DMS53 (cell line): ENCODE measurements at places on chromosomes 5 and 9.

DNA sequence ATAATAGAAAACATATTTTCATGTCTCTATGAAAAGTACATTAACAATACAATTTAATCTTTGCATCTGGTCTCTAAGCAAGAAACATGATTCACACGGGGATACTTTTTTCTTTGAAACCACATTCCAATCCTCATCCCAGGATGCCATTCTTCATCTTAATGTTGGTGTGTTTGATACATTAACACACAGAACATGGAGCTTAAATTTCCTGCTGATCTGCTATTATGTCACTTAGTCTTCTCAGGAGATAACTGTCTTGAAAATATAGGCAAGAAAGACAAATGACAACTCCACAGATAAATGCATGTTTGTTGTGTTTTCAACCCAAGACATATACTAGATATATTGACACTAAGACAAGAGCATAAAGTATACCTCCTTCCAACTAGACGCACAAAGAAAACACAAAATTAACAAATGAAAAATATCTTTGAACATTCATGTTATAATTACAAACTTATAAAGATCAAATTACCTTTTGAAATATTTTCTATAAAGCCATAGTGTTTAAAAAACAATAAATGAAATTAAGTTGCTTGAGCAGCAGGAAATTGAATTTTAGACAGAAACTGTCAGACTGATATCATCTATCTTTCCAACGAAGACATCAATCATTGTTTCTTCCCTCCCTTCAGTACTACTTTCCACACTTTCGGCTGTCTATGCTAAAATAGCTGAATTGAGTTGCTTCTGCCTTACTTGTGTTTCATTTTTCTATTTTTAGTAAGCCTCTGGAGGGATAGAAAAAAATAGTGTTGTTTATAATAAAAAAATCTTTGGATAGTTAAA lies 1676.7 kb upstream of the CDH9 start:
- DNase-seq = no peak

DNA sequence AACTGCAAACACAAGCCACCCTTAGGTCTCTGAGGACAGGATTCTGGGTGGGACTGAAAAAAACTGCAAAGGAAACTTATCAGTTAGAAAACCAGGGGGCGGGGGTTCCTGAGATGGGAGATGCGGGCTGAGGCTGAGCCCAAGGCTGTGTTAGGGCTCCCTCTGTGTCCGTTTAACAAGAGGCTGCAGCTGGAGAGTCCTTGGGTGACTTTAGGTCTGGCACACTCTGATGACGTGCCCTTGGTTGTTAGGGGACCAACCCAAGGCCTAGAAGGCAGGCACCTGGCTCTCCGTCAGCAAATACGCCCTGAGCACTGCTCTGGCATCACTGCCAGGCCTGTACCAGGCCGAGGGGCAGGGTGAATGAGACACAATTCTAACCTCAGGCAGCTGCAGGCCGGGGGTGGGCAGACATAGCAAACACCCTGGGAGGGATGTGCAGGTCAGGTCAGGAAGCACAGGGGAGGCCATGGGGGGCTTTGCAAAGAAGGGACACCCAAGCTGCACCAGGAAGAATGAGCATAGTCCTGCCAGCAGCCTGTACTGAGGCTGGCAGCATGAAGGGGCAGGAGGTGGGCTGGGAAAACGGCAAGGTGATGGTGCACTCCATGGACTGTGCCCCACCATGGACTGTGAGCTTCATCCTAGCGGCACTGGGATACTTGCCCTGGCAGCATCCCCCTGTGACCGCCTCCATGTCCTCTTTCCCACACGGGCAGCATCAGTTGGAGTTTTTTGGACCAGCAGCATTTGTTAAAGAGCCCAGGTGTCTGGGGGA lies 137.9 kb downstream of the GABBR2 start:
- no peak for DNase-seq

DNA sequence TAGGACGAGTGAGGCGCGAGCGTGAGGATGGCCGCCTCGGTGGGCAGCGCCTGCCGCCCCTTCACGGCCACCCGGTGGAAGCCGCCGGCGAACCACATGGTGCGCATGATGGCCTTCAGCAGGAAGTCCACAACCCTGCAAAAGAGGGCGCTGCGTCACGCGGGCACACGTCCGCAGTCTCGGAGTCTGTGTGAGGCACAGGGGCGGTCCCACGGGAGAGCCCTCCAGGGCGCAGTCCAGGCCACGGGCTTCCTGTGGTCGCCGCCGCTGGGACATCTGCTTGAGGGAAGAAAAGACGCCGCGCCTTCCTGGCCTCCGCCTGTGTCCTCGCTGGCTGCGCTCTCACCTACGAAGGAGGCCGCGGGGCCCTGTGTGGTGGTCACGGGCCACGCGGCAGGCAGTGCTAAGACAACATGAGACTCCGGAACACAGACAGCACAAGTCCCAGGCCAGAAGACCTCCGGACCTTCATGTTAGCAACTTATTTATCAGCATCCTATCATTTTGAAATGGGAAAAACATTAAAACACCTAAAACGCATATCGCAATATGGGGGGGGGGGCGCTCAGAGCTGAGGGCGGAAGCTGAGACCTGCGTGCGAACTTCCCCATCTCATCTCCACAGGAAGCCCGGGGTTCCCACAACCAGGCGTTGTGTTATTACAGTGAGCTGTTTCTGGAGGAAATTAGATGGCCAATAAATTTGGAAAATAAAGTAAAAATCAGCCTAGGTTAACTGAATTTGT lies 28.8 kb downstream of the LPCAT1 start:
- DNase-seq = no peak

- DNase-seq = no peak
These were observed 60.6 kb downstream of the SLC1A3 start for GRCh38 chr5:36666986-36667385.

- no peak for DNase-seq
These were observed 11.0 kb downstream of the STC2 start for GRCh38 chr5:173317091-173317730.

- no peak for DNase-seq
These were observed 105.7 kb downstream of the LURAP1L start for GRCh38 chr9:12880406-12881015.

GRCh38 chr9:14960881-14961280 lies 50.7 kb upstream of the FREM1 start:
- DNase-seq = no peak

GRCh38 chr5:141822144-141822543 lies 56.1 kb downstream of the PCDH1 start:
- no peak for DNase-seq

DNA sequence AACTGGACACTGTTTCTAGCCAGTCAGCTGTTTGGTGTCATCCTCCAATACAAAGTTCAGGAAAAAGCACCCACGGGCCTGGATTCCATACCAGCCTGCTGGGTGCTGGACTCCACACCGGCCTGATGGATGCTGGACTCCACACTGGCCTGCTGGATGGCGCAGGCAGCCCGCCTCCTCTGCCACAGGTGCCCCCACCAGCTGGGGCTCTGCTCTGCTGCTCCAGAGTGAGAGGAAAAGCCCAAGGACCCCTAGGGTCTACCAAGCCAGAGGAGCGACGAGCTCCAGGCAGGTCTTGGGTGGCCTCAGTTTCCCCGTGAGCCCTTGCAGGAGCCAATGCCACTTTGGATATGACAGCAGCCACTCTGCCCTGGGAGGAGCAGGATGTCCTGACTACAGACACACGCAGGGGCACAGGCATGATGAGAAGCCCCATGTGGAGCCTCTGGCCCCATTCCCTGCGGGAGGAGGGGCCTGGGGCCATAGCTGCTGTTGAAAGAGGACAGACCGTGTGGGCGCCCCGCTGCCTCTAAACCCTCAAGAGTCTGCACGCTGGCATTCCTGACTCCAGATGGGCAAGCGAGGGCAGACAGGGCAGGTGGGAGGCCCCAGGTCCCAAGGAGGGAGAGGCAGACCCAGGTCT lies 141.6 kb downstream of the OLFM1 start:
- DNase-seq = no peak

GRCh38 chr5:67425514-67425913 lies 228.9 kb upstream of the CD180 start:
- DNase-seq = no peak

GRCh38 chr9:108535526-108535925 lies 320.3 kb downstream of the ACTL7B start:
- peak; percentile 28 for DNase-seq

GRCh38 chr9:1996156-1996555 lies 19.0 kb upstream of the SMARCA2 start:
- no peak for DNase-seq

DNA sequence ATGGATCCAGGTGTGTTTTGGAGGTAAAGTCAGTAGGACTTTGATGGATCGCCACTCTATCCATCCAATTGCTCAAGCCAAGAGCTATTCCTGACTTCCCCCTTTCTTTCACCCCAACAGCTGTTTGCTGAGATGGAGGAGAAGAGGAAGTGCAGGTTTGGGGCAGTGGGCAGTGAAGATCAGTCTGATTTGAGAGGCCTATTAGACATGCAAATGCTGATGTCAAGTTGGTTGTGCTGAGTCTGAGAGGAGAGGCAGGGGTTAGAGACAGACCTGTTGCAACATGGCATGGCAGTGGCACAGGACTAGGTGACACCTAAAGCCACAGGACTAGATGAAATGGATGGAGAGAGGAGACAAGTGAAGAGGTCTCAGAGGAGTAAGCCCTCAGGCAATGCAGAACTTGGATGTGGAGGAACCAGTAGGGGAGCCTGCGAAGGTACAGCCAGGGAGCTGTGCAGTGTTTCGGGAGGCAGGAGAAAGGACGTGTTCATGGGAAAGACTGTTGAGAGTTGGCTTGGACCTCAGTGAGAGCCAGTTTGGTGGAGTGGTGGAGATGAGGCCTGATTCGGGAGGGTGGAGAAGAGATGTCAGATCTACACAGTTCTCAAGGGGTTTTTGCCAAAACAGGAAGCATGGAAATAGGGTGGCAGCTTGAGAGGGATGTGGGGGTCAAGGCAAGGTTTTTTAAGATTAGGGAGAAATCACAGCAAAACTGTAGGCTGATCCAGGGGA lies 175.0 kb downstream of the MACROH2A1 start:
- no peak for DNase-seq

- DNase-seq = no peak
These were observed 114.7 kb downstream of the SNX18 start for GRCh38 chr5:54632131-54632701.

- no peak for DNase-seq
These were observed 250.0 kb upstream of the TNC start for GRCh38 chr9:115367780-115368525.

- DNase-seq = peak; percentile 78
These were observed 44.5 kb downstream of the AGXT2 start for GRCh38 chr5:35003018-35003957.

- no peak for DNase-seq
These were observed 33.2 kb downstream of the SLC36A1 start for GRCh38 chr5:151480384-151481293.

GRCh38 chr5:2193542-2194235 lies 311.0 kb upstream of the IRX4 start:
- DNase-seq = no peak

DNA sequence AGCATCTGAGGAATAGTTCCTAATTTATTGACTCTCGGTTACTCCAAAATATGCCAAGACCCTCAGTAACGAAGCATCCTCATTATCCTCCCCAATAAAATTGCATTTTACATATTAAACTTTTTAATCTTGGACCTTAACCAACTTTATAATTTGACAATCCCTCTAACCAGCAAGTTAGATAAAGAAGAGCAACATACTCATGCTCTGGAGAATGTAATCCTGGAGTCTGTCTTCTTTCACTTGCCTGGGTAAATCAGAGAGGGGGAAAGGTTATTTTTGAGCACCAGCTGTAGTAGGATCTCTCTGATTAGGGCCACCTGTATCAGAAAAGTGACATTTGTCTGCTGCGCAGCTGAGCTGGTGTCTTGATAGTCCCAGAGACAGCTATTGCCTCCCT lies 59.8 kb downstream of the NDFIP1 start:
- DNase-seq = no peak

- no peak for DNase-seq
These were observed 178.0 kb upstream of the GNA14 start for GRCh38 chr9:77826116-77826515.

DNA sequence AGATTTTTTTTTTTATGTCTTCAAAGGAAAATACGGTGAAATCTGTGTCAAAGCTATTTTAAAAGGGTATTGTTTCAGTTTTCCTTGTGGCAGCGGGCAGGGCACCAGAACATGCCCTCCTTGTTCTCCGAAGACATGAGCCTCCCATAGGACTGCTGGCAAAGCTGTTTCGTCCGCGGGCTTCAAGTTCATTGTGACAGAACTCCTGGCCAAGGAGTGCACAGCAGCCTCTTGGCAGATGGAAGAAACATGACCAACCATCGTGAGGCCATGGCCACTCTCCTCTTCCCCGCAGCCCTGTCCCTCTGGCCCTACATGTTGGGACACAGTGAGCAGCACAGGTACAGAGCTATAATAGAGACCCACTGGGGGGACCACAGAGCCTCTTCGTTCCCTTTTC lies 99.5 kb downstream of the AOPEP start:
- no peak for DNase-seq

DNA sequence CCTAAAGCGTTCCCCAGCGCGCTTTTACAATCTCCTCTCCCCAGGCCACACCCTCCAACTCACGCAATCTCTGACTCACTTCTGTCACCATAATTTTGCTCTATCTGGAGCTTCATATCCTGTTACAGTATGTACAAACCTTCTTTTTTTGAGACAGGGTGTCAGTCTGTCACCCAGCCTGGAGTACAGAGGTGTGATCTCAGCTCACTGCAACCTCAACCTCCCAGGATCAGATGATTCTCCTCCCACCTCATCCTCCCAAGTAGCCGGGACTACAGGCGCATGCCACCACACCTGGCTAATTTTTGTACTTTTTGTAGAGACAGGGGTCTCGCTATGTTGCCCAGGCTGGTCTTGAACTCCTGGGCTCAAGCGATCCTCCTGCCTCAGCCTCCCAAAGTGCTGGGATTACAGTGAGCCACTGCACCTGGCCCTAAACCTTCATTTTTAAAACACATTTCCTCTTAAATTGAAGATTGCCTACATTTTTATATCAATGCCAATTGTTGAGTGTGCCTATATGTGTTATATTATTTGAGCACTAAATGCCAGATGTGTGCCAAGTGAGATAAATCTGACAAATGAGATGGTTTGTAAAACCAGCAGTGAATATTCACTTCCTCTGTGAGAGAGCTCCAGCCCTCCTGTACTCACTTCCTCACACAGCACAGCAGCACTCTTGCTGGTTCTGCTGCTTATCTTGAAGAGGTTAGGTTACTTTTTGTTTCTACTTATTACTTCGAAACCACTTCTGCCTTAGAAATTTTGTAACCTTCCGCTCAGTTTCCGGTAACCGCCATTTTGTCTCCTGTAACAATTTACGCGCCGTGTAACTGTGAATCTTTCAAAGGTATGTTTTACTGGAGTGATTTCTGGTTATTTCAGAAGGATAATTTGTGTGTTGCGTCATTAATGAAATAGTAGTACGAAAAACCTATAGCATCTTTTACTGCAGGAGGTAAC lies 57.9 kb downstream of the DOCK8 start:
- no peak for DNase-seq

DNA sequence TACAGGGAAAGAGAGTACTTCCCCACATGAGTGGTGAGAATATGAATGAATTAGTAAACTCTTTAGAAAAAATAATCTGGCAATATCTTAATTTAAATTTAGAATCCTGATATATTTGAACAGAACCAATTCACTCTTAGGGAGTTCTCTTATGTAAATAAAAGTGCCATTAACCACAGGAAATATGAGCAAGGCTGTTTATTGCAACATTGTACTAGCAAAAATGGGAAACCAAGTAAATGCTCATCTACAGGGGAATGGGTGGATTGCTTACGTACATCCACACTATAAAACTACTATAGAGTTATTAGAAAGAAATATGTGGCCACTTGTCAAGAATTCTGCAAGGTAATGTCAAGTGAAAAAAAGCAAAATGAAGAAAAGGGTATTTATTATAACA lies 274.5 kb downstream of the TLE1 start:
- DNase-seq = no peak
